ENCODE measurements at places on chromosomes 7 and 10.

- no peak for DNase-seq
These were observed 1.5 kb downstream of the FRAT1 start for GRCh38 chr10:97320480-97321031.

- no peak for DNase-seq
These were observed 12.8 kb downstream of the HKDC1 start for GRCh38 chr10:69232736-69233480.

- DNase-seq: no peak
These were observed 120.9 kb downstream of the PLXNA4 start for GRCh38 chr7:132455378-132455777.

DNA sequence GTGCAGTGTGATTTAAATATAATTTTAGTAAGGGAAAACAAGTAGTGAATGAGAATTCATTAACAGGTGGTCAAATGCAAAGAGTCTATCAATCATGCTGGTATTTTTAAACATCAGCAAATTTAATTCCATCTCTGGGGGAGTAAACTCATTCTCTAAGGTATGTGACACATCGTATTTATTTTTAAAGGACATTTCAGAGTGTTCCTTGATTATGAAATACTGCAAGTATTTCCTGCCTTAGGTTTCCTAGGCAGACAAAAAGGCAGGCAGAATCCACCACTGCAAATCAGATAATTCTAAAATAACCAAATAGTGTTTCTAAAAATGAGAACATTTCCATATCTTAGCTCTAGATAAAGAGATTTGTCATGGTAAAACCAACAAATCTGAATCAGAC, 193.8 kb downstream of the LRRTM3 start:
- no peak for DNase-seq

- no peak for DNase-seq
These were observed 548.5 kb upstream of the FOXK1 start for GRCh38 chr7:4133491-4134044.

DNA sequence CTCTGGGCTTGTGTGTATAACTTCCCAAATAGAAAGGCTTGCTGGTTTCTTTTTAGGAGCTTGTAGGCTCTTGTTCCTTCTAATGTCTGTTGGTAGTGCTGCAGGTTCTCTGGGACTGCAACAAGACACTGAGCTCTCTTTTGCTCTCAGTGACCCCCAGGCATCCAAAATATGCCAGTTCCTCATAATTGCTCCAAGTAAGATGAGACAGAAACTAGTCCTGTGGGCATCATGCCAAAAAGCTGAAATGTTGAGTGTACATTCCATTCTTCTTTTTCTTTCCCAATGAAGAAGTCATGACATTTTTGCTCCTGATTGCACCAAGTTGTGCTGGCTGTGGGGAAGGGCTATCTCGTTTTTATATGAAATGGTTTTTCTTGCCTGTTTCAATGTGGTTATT, 7.1 kb upstream of the BTBD16 start:
- DNase-seq: no peak

GRCh38 chr7:131527456-131527855, 29.0 kb downstream of the PODXL start:
- DNase-seq: no peak
